Activated CD8-positive, alpha-beta memory T cell treated with anti-CD3 and anti-CD28 coated beads, Interleukin-2, amount 10 ng/mL, durations not matched to agents 7 days and 5 days (primary cell): ENCODE measurements at places on chromosomes 2 and 18.

DNA sequence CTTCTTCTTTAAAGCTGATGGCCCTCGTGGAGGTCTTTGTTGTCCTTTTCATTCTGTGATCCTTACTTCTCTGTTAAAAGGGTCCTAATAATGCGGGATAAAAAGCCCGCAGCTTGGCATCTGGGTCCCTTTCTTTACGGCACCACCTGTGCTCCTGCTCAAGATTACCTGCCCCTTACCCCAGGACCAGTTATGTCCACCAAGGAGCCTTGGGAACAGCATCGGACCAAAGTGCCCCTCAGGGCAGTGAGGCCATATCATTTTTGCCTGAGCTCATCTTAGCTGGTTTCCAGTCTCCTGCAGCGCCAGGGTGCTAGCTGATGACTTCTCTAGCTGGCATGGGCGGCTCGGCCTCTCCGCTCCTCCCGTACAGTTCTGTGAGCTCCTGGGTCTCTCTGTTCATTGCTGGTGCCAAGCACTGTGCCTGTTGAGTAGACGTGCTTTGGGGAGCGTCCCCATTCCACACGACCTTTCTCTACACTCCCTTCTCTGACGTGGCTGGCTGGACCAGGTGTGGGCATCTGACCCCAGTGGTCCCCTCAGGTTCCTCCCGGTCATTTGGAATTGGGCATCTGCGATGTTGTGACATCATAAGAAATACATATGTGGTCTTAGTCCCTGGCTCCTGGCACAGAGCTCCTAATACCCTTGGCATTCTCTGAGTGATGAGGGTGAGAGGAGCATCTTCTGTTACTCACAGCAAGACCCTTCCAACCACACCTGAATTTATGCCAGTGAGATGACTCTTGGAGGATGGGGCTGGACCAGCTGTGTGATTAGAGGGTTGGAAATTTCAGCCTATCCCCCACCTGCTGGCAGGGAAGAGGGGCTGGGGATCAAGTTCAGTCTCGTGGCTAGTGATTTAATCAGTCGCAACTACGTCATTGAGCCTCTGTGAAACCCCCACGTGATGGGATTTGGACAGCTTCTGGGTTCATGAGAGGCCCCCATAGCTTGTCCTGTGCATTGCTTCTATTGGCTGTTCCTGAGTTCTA is 134.2 kb upstream of the HS6ST1 start:
- DNase-seq: peak; percentile 25

DNA sequence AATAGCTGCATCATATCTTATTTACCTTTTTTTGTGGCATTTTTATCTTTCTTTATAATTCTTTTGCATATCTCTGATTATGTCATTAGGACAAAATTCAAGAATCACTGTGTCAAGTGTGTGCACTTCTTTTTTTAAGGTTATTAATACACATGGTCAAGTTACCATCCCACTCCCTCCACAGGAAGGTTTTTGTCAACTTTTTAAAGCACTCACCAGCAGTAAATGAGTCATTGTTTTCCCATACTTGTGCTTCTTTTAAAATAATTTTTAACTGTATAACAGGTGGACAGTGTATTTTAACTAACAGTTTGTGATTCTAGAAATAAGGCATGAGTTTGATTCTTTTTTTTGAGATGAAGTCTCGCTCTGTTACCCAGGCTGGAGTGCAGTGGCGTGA is 45.7 kb upstream of the FAM171B start:
- no peak for DNase-seq

GRCh38 chr2:137862651-137863050 is 101.6 kb upstream of the HNMT start:
- no peak for DNase-seq

GRCh38 chr18:77702686-77703085 is 453.0 kb downstream of the GALR1 start:
- no peak for DNase-seq

GRCh38 chr18:60060026-60060425 is 160.2 kb downstream of the PMAIP1 start:
- DNase-seq: no peak

- no peak for DNase-seq
Observed at GRCh38 chr2:174630107-174630506, 32.5 kb upstream of the WIPF1 start.

DNA sequence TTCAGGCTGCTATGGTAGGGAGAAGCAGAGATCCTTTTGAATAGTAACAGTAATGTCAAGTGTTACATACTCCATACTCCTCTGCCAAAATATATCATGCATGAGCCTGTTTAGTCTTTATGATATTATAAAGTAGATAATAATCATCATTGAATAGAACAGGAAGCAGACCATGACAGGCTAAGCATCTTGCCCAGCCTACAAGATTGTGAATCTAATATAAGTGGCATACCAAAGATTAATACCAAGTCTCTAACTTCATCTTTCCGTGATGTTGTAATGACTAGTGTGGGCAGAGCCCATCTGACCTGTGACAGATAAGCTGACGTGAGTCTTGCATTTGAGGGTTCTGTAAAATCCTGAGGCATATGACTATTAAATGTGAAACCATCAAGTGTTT is 13.1 kb downstream of the NDUFB3 start:
- no peak for DNase-seq
